ENCODE measurements at places on chromosomes 1 and 21. TPM values are rescaled to one million over a fixed set of nuclear protein-coding genes. Genes with fewer than 3 reads are reported as not detected.

SH2D1B gene
- 0.76 TPM for total RNA-seq

PLA2G5 gene
- total RNA-seq = 1.5 TPM

DNA sequence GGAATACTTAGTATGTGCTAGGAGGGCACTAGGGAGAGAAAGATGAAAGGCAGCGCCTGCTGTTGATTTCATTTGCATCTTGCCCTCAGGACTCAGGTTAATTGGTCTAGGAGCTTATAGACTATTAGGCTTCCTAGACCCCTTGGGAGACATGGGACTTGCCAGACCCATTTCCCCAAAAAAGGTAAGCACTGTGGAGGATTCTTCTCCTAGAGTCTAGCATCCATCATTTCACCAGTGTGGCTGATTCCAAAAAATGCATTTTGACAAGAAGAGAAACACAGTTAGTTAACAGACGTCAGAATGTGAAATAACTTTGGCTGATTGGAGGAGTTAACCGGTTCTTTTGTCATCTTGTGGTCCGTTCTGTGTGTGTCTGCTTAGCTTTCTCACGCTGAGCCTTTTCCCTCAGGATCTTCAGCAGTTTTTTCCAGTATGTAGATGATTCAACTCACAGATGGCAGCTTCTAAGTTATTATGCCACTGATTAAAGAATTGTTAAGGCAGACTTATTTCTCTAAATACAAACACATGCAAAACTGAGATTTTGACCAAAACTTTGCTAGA is 108.8 kb downstream of the KIF26B start:
- no peak for DNase-seq

DNA sequence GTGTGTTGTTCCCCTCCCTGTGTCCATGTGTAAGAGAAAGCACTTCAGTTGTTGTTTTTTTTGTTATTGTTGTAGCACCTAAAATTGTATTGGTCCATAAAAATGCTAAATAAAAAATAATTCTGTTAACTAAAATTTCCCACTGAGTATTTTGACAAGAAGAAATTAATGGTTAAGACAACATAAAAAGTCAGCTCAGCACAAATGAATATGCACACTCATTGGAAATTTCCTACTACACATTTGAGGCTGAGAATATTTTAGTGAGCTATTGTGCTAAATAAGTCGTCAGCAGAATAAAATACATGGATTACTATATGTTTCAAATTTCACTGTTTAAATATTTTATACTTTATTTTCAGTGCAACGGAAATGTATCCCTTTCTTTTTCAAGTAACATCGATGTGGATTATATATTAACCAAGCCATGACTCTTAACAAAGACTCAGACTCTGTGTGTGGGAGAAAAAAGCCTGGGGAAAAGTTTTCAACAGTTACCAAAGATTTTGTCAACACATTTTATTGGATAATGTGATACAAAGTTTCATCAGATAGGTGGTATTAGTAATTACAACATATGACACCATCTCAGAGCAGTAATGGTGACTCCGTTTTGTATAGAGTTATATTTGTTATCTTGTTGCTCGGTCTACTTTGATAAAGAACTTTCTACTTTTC is 63.4 kb downstream of the LYPLAL1 start:
- DNase-seq = no peak

ESRRG gene
- total RNA-seq = 17.3 TPM

Measured in Peyer's patch (tissue), 4 donors.